Activated effector memory CD4-positive, alpha-beta T cell treated with anti-CD3 and anti-CD28 coated beads, Interleukin-2, amount 50 U/mL, for 16 hours (primary cell): ENCODE measurements at places on chromosomes 7 and 10.
A peak's percentile ranks its signal among the peaks of the same experiment; 100 is the strongest.

DNA sequence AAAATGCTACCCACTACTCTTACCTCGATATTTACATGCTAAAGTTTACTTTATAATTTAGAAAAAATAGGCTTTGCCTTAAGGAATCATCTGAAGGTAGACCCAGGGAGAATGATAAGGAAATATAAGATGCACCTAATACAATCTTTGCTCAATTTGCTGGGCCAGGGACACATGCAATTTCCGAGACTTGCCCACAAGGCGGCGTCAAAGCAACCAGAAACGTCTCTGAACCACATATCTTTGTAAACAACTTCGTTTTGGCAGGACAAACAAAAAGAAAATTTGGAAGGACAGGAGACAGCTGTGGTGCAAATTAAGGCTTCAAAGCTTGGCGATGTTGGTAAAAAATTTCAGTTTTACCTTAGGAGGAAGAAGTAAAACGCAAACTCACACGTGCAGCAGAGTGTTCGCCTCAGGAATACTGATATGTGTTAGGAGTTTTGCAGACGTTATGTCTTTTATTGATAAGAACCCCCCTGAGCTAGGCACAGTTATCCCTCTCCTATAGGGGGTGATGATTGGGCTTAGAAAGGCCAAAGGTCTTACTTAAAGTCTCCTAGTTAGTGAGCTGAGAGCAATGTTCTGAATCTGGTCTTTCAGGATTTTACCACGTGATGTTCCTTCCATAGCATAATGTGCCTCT lies 134.3 kb downstream of the PRKCQ start:
- peak; percentile 87 for DNase-seq

DNA sequence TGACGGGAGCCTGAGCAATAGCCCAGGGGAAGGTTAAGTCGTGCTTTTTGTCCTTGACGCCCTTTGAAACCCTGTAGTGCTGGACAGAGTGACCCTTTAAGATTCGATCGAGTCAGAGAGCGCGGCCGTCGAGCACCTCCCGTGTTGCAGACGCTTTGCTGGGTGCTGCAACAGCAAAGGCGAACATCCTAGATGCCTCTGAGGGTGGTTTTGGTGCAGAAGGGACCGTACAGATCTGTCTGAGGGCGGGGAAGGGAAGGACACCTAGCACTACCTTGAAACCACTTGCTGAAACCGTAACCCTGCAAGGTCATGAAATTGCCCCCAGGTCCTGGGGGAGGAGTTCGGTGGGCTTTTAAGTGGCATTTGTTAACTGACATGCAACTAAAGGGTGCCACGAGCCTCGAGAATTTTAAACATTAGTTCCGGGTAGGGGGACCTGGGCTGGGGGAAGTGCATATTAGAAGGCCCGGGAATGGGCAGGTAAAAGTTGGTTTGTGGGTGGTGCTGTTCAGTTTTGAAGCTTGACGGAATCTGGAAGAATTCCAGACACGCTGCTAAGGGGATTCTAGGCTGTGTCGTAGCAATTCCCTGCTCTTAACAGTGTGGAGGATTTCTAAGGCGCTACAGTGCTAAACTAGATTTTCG lies 786 bp downstream of the ATP5F1C start:
- DNase-seq = no peak

DNA sequence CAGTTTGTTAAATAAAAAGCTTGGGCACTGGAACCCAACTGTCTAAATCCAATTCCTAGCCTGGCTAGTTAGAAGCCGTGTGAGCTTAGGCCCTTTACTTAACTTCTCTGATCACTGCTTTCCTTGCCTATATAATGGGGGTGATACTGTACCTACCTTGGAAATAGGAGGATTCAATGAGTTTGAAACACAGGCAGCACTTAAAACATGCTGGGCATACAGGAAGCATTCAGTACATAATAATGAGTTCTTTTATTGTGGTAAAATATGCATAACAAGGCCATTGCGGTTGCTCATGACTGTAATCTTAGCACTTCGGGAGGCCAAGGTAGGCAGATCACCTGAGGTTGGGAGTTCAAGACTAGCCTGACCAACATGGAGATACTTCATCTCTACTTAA lies 47.4 kb upstream of the SEPHS1 start:
- no peak for DNase-seq

DNA sequence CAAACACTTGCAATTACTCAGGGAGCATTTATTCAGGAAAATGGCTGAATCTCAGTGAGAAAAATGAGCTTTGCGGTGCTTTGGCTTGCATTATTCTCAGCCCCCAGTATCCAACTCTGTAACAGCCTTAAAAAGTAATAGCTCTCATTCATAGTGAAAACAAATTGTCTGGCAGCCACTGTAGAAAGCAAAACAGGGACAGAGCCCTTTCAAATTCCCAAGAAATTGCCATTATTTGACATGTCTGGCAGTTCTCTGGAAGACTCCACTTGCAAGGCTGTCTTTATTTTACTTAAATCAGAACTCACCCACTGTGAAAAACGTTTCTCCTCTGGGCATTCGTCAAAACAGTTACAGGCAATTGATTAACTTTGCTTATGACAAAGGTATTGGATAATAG lies 122.5 kb downstream of the NPSR1 start:
- DNase-seq = no peak

DNA sequence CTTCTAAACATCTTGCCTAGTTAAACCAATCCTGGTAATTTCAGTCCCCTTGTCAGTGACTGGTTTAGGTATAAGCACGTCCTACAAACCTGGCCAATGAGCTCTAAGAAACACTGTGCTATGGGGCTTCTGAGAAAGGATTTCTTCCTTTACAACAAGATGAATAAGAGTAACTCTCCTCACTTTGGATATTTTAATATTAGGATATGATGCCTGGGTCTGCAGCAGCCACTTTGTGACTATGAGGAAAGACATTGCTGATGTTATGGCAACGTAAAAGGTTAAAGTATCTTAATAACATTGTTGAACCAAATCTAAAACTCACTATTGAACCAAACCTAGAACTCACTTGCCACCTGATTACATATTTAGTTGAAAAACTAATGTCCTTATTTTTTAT lies 26.5 kb upstream of the EPC1 start:
- DNase-seq = no peak

- DNase-seq = peak; percentile 62
Observed at GRCh38 chr7:143388491-143389101, 7.5 kb downstream of the ZYX start.

DNA sequence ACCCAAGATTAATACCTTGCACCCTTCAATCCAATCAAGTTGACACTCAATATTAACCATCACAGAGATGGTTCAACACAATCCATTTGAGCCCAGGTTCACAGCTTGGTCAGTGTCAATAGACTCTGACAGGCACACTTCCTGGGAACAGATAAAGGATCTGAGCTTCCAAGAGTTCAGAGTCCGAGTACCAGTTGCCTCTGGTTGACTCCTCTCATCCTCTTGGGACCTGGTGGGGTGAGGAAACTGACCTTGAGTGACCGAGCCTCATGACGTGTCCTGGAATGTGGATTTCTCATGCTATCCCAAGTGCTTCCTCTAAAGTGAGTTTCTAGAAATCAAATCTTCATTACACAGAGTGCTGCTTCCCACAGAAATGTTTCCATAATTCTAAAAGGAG lies 162.0 kb downstream of the CYP26A1 start:
- no peak for DNase-seq

DNA sequence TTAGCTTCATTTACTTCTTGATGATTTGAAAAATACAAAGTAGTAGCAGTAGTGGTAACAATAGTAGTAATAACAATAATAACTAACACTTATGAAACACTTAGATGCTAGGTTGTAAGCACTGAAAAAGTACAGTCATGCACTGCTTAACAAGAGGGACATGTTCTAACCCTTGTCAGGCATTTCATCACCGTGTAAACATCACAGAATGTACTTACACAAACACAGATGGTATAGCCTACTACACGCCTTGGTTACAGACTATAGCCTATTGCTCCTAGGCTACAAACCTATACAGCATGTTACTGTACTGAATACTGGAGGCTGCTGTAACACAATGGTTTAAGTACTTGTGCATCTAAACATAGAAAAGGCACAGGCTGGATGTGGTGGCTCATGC lies 60.6 kb downstream of the PUS7 start:
- DNase-seq = no peak

DNA sequence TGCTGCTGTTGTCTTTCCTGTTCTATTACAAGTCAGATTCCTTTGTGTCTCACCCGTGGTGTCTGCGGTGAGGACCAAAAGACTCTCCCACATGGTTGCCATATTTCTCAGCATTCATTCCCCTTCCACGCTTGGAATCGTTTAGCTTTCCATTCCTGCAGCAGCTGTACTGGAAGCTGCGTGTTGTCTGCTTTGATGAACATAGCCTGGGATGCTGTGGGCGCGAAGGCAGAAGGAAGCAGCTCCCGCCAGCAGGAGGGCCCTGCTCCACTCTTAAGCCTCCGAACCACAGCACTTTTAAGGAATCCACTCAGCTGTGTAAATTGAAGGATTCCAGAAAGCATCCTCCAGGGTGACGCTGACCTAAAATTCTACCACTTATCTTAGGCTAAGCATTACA lies 303.6 kb upstream of the PITRM1 start:
- DNase-seq = no peak

DNA sequence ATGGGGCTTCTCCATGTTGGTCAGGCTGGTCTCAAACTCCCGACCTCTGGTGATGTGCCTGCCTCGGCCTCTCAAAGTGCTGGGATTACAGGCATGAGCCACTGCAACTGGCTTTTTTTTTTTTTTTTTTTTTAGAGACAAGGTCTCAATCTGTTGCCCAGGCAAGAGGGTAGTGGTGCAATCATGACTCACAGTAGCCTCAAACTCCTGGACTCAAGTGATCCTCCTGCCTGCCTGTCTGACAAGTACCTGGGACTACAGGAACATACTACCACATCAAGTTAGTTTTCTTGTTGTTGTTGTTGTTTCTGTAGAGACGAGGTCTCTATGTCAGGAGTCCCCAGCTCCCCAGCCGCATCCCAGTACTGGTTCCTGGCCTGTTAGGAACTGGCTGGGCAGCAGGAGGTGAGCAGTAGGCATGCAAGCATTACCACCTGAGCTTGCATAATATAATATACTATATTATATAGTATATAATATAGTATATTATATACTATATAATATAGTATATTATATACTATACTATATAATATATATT lies 55.7 kb downstream of the TPK1 start:
- DNase-seq = no peak

GRCh38 chr10:23826421-23826820 lies 382.5 kb upstream of the KIAA1217 start:
- DNase-seq = no peak

GRCh38 chr10:113865901-113866300 lies 11.4 kb downstream of the NHLRC2 start:
- DNase-seq = no peak

DNA sequence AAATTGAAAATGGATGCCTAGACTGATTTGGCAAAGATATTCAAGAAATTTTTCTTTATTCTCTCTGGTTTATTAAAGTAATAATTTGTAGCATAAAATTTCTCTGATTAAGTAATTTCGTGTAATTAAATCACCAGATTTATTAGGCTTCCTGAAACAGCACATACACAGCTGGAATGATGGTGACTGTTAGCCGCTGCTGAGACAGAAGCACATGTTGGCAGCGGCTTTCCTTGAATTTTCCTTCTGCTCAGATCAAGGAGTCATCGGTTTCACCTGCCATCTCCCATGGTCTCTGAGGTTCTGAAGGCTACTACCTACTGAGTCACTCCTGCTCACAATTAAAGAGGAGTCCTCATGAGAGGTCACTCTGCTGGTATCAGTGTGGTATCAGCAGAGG lies 101.5 kb downstream of the GFRA1 start:
- no peak for DNase-seq

GRCh38 chr7:154350892-154351291 lies 298.7 kb downstream of the DPP6 start:
- no peak for DNase-seq

GRCh38 chr10:61943674-61944378 lies 42.3 kb downstream of the ARID5B start:
- DNase-seq = no peak

DNA sequence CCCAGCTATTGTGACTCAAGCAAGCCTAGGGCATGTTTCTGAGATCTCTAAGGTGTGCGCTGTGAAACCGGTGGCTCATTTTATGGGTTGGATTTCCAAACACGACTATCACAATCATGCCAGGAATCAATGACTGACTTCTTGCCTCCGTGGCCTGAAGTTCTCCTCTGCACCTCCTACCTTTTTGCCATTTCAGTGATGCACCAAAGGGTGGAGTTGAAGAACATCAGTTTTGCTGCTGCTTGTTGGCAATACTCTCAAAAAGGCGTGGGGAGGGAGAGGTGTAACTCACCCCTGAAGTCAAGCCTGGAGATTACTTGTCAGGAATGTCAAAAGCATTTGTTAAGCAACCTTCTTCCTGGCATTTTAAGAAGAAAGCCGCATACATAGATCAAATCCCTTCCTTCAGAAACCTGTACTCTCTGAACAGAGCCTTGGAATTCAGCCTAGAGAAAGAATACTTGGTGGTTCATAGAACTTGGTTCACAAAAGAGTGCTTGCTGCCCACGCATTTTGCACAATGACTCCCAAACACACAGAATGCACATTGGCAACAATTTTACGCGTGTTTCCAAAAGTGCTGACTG lies 41.0 kb downstream of the KIAA1217 start:
- no peak for DNase-seq

- DNase-seq = no peak
Observed at GRCh38 chr7:103388469-103389140, 41.2 kb downstream of the PSMC2 start.

DNA sequence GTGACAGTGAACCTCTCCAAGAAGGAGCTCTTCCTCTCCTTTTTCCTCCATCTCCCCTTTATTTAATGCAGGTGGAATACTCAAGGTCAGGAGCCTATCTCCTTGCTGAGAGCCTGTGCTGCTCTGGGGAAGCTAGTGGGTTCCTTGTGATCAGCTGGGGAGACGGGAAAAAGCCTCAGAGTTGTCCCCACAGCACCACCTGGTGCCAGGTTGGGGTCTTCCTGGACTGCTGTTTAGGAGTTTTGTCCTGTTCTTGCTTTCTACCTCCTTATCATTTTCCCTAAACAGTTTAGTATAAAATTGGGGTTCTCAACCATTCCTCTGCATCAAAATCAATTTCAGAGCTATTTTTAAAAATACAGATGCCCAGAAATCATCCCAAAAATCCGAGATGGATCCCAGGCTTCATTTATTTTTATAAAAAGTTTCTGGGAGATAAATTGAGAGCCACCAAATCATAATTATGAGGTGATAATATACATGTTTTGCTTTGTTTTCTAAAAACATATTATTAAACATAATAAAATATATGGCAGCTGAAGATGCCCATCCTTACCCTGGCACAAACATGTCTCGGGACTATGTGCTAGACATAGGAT lies 44.3 kb downstream of the MACC1 start:
- DNase-seq = no peak

GRCh38 chr10:49325916-49326783 lies 27.2 kb downstream of the C10orf71 start:
- DNase-seq = no peak
